ENCODE measurements at places on chromosomes 13 and 19.

GRCh38 chr19:51148580-51148979, 6.5 kb downstream of the SIGLEC7 start:
- no peak for DNase-seq

DNA sequence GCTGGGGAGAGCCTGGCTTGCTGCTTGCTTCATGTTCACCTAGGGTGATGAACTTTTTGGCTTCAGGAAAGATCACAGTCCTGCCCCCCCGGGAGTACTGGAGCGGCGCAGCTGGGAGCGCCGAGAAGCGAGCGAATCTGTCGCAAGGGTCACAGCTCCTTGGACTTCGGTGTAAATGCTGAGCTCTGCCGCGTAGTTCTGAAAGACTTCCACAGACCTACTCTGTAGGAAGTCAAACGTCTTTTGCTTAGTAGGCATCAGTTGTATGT, 2.7 kb downstream of the ING1 start:
- DNase-seq: no peak

- DNase-seq: no peak
Observed at GRCh38 chr13:38814331-38814730, 127.5 kb downstream of the FREM2 start.

GRCh38 chr13:46656786-46657185, 103.8 kb downstream of the LRCH1 start:
- no peak for DNase-seq

- DNase-seq: peak; percentile 90
Observed at GRCh38 chr13:113668491-113668971, 1.5 kb downstream of the GRK1 start.

- no peak for DNase-seq
Observed at GRCh38 chr13:86155756-86156155, 356.5 kb upstream of the SLITRK6 start.

GRCh38 chr13:97268772-97269171, 46.6 kb downstream of the MBNL2 start:
- DNase-seq: no peak

GRCh38 chr13:111952814-111953213, 114.1 kb upstream of the SOX1 start:
- no peak for DNase-seq

GRCh38 chr13:34522808-34523207, 419.3 kb upstream of the NBEA start:
- no peak for DNase-seq

GRCh38 chr13:97221466-97221865, 667 bp upstream of the MBNL2 start:
- no peak for DNase-seq

- peak; percentile 85 for DNase-seq
Observed at GRCh38 chr19:1854542-1855039, 6.3 kb upstream of the REXO1 start.

- DNase-seq: no peak
Observed at GRCh38 chr19:32630338-32630737, 44.6 kb downstream of the ANKRD27 start.

GRCh38 chr13:112679932-112680677, 9.7 kb upstream of the ATP11A start:
- no peak for DNase-seq

GRCh38 chr19:35106291-35106583, 9.4 kb upstream of the FXYD3 start:
- DNase-seq: no peak

DNA sequence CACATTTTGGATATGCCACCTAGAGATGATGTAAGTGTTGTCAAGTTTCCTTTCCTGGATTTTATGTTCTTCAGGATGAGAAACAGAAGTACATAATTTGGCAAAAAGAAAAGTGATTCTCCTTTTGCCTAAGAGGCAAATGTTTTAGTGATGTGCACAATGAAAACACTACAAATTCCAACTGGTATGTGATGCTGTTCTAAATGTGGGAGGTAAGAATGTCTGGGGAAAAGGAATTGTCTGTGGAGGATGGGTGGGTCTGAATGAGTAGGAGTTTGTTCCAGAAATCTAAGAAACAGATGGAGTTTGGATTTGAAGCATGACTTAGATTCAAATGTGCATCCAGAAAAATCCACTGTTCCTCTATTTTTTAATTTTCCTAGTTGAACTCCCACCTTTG, 473.6 kb upstream of the SPRY2 start:
- DNase-seq: no peak

DNA sequence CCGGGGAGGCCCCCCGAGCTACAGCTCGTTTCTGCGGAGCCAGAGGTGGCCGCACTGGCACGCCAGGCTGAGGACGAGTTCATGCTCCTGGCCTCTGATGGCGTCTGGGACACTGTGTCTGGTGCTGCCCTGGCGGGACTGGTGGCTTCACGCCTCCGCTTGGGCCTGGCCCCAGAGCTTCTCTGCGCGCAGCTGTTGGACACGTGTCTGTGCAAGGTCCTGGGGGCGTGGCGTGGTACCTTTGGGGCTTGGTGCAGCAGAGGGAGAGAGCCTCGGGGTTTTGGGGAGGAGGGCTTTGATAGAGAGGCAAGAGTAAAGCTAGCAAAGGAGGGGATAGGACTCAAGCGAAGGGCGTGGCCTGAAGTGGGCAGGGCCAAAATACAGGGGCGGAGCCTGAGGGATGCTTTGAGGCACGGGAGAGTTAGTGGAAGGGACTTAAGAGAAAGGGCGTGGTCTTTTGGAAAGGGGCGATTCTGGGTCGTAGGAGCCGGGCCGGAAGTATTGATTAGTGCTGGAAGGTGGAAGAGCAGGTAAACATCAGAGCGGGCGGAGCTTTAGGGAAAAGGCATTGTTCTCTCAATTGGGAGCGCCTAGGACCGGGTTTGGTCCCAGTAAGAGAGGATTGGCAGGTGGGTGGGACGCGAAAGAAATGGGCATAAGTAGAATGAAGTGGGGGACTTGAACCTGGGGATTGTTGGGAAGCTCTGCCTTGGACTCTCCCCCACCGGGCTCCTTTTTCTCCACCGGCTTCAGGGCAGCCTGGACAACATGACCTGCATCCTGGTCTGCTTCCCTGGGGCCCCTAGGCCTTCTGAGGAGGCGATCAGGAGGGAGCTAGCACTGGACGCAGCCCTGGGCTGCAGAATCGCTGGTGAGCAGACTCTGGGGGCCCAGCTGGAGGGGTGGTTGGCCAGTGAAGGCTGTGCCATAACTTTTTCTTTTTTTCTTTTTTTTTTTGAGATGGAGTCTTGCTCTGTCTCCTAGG, 1.2 kb downstream of the PPM1N start:
- DNase-seq: peak; percentile 80

GRCh38 chr19:7397687-7398086, 49.0 kb downstream of the ARHGEF18 start:
- no peak for DNase-seq

DNA sequence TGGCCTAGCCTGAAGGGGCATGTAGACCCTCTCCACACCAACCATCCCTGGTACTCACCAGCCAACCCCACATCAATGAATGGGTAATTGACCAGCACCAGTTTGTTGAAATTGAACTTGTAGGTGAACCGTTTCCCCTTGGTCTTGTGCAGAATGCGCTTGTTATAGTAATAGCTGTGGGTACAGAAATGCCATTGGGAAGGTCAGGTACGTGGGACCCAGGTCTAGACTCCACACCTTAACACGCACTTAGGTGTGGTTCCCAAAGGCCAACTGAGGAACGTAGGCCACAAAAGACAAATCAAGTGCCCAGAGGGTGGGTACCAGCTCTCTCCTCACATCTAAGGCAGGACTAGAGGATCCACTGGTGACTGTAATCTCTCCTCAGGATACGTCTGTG, 5.2 kb downstream of the ERF start:
- DNase-seq: no peak

DNA sequence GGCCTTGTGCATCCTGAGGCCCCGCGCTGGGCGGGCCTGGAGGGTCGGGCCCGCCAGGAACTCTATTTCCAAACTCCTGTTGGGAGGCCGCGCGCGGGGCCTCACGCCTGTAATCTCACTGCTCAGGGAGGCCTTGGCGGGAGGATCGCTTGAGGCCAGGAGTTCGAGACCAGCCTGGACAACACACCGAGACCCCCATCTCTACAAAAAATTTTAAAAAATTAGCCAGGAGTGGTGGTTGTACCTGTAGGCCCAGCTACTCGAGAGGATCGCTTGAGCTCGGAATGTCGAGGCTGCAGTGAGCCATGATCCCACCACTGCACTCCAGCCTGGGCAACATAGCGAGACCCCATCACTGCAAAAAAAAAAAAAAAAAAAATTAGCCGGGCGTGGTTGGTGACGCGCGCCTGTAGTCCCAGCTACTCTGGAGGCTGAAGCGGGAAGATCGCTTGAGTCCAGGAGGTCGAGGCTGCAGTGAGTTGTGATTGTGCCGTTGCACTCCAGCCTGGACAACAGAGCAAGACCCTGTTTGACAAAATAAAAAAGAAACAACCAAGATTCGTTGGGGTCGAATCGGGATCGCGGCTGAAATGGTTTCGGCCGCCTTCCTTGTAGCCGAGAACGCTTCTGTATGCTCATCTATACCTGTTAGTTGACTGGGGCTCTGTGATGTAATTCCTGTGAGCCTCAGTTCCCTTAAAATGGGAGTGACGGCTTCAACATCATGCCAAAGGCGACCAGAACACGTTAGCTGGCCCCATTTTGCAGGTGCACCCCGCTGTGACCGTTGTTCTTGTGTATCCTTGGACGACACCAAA, 636 bp downstream of the SF3A2 start:
- no peak for DNase-seq

DNA sequence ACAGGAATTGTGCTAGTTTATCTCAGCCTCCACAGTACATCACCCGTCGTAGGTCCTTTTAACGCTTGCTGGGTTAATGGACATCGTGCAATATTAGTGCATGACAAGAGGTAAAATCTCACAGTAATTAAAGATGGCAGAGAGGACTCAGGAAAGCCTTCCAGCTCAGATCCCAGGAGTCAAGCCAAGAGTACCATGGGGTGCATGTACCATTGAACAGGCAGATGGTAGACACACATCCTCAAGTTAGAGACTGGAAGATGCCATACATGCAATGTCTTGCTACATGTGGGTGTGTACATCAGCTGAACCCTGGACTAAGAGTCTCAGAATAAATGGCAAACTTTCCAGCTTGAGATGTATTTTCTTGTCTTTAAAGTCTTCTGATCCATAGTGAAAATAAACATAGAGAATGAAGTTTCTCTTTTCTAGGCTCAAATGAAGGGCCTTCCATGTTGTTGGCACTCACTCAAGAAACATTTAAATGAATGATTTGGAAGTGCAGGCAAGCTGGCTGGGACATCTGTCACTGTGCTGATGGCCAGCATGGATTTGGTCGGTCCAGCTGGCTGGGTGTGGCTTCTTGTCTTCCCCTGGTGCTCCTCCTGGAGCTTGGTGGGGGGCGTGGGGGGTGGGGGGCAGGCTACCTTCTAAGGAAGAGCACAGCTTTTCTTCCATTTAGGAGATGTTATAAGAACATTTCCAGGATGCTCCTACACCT, 290.9 kb upstream of the MAB21L1 start:
- peak; percentile 76 for DNase-seq

GRCh38 chr13:113801289-113801961, 42.4 kb downstream of the TMEM255B start:
- no peak for DNase-seq

GRCh38 chr19:4811328-4812131, 20.0 kb downstream of the TICAM1 start:
- DNase-seq: peak; percentile 89

- no peak for DNase-seq
Observed at GRCh38 chr19:30916238-30916637, 433.0 kb downstream of the TSHZ3 start.

DNA sequence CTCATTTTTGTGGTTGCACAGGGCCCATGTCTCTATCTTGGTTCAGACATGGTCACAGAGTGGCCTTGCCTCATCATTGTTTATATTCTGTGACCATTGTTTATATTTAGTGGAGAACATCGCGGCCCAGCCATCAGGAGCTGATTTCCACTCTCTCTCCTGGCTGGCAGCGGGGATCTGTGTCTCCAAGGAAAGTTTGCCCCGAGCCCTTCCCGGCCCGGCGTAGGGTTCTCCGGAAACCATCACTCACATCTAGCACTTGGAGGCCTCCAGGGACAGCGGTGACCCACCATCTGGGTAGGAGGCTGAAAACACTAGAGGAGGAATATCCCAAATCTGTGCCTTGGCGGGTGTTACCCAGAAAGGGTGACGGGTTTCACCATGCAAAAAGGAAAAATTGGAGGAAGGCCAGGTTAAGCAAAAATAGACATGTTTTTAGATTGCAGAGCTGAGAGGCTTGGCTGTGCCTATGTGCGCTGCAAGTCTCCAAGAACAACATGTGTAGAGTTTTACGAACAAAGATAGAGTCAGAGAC, 726 bp upstream of the ZNF358 start:
- DNase-seq: no peak

DNA sequence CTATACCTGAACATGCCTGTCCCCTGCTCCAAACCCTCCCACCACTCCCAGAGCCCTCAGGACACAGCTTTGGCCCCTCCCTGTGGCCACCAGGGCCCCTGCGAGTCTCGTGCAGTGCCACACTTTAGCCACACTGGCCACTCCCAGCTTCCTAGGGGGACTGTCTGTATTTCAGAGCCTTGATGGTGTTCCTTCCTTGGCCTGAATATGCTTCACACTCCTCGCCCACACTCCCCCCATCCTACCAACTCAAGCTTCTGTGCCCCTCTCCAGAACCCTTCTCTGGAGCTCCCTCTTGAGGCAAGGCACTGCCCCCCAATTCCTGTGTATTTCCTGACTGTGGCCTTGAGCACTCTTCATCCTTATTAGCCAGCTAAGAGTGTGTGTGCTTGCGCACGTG, 80.2 kb downstream of the DPF1 start:
- DNase-seq: peak; percentile 31

DNA sequence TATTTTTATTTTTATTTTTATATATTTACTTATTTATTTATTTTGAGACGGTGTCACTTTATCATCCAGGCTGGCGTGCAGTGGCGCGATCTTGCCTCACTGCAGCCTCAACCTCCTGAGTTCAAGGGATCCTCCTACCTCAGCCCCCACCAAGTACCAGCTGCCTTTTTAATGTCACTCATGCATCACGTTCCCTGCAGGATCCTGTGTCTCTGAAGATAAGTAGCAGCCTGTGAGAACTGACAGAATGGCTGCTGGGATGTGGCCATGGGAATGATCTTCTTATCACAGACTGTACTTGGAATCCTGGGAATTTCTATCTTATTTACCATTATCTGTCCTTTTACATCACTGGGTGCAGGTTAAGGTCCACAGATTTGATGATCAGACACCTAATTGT, 9.2 kb upstream of the ZNF761 start:
- no peak for DNase-seq

DNA sequence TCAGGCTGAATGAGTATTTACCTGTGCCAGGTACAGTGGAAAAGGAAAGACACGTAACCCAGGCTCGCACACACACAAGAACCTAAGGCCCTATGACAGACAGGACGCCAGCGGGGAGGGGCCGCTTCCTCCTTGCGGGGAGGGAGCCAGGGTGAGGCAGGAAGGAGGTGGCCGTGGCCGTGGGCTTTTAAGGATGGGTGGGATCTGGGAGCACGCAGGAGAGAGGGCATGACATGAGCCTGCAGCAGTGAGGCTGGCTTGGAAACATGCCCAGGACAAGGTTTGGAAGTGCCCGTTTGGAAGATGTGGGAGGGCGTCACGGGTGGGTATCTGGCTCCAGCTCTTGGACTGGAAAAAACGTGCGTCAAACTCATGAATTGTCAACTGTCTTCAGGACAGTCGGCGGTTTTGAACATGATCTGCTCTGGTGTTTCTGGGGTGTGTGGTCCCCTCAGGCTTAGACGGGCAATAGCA, 20.1 kb downstream of the SH3GL1 start:
- DNase-seq: no peak
